ENCODE measurements at places on chromosomes 6 and 20. TPM values are rescaled to one million over a fixed set of nuclear protein-coding genes. Genes with fewer than 3 reads are reported as not detected.

- no peak for DNase-seq
Measured at GRCh38 chr20:33345342-33345741, 56.0 kb downstream of the CDK5RAP1 start.

DNA sequence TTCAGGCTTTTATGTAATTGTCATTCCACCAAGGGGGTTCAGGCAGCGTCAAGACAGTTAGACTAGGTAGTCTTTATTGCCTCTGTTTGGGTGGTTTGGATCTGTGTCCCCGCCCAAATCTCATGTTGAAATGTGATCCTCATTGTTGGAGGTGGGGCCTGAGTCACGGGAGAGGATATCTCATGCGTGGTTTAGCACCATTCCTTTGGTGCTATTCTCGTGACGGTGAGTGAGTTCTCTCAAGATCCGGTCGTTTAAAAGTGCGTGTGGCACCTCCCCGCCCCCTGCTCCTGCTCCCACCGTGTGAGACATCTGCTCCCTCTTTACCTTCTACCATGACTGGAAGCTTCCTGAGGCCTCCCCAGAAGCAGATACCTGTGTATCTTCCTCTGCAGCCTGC is 51.3 kb upstream of the FOXC1 start:
- no peak for DNase-seq

GRCh38 chr6:32114796-32115195 is 5.7 kb upstream of the TNXB start:
- no peak for DNase-seq

DNA sequence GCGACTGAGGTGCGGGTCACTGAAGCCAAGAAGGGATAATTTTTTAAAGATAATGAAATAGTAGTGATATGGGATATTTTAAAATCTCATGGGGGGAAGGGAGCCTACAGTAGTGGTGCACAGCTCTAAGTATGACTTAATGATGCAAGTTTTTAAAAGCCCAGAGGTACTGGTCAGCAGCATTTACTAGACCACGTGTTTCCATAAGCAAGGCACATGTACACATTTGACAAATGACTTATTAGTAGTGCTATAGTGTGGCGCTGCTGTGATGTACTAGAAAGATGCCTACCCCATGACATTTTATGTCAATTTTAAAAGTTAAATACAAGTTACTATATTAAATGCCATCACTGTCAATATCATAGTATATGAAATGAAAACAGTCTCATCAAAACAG is 7.5 kb upstream of the LINC00237 start:
- DNase-seq: no peak

DNA sequence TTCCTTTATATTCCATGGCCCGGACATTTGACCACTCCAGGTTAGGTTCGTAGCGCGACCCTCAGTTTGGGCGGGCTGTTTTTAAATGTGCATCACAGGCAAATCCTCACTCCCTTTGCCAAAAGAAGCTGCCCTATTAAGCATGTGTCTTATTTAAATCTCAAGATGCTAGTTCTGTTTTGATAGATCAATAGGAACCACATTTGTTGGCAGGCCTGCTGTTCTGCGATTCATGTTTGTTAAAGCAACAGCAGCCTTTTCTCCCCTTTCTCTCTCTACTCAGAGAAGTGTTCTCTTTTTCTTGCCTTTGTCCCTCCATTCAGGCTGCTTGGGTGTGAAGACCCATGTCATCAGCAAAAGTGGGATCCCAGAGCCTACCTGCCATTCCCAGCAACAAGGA is 212.0 kb upstream of the SSTR4 start:
- DNase-seq: no peak

DNA sequence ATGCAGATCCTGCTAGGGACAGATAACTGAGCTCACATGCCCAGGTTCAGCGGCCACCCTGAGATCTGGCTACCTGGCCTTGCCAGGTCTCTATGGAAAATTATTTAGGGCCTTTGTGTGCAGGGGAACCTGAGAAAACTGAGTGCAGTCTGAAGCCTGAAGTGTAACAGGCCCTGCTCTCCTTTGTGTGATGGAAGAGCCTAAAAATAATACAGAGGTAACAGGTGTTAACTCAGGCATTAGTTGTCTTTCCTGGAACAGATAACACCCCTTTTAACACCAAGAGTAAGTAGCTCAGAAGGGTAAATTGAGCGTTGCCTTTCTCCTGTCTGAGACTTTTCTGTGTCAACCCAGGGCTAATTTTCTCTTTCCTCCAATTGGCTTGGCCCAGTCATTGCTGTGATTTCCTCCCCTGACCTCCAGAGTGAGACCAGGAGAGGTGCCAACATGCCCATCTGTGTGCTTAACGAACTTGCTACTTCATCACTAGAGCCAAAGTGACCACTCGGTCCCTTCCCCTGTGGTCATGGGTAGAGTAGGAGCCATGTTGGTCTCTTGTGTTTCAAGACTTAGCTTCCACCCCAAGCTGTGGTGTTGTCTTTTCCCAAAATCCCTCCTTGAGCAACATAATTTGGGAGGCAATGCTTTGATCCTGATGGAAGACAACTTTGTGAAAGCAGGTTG is 304.4 kb upstream of the JAG1 start:
- DNase-seq: no peak

- no peak for DNase-seq
Measured at GRCh38 chr6:84224251-84224650, 3.2 kb downstream of the CEP162 start.

DNA sequence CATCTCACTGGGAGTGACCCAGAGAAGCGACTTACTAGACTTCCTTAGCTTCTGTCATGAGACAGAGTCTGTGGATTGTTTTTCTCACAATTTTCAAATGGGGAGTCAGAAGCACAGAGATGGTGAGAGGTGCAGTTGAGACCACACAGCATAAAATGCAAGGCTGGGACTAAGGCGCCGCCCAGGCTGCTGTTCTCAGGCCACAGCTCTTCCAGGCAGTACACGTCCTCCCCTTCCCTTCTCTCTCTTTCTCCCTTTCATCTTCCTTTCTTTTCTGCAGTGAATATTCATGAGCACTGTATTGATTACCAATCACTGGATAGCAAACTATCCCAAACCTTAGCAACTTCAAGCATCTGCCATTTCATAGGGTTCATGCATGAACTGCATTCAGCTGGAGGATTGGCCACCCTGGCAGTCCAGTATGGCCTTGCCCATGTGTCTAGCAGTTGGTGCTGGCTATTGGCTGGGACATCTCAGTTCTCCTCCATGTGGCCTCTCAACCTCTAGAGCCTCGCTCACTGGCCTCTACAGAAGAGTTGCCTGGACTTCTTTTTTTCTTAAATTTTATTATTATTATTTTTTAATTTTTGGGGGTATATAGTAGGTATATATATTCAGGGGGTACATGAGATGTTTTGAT is 11.4 kb downstream of the BCAS4 start:
- no peak for DNase-seq

- no peak for DNase-seq
Measured at GRCh38 chr20:10309326-10309725, 90.7 kb downstream of the SNAP25 start.

- peak; percentile 39 for DNase-seq
Measured at GRCh38 chr6:1610497-1611321, 994 bp downstream of the FOXC1 start.

- no peak for DNase-seq
Measured at GRCh38 chr6:170346649-170347048, 40.1 kb downstream of the FAM120B start.

DNA sequence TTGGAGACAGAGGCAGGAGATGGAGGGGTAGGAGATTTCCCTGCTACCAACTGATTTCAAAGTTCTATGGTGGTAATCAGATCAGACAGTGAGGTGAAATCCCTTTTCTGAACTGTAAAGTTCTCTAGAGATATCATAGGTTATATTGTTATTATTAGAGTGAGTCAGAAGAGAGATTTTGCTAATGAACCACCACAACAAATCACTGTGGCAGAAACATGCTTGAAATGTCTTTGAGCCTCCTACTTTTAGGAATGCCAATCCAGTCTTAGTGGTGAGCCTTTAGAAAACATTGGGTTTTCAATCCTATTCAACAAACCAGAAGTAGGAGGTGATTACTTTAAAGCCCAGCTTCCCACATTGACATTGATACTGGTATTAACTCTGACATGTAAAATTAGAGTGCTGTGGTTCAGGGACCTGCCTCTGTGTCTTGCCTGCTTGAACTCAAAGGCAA is 136.7 kb upstream of the CNR1 start:
- no peak for DNase-seq

DNA sequence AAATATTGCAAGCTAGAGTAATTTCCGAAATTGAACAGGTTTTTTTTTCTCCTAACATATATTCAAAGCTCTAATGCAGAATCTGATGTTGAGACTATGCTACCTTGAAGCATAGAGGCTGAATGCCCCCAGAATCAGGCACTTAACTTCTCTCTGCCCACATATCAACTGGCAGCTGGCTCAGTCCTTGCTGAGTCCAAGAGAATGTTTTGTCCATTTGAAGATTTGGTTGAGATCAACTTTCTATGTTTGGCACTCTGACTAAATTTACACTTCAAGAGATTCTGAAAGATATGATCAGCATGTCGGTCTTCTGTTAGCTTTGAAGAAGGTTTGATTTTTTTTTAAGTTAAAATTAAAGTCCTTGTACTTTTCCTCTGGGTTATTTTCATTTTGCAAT is 1298.1 kb downstream of the EPHA7 start:
- no peak for DNase-seq

- DNase-seq: no peak
Measured at GRCh38 chr6:142014515-142014914, 118.2 kb upstream of the GJE1 start.

- no peak for DNase-seq
Measured at GRCh38 chr20:1327827-1328679, 886 bp downstream of the SDCBP2 start.

GRCh38 chr6:139967497-139967896 is 593.0 kb upstream of the CITED2 start:
- no peak for DNase-seq

DNA sequence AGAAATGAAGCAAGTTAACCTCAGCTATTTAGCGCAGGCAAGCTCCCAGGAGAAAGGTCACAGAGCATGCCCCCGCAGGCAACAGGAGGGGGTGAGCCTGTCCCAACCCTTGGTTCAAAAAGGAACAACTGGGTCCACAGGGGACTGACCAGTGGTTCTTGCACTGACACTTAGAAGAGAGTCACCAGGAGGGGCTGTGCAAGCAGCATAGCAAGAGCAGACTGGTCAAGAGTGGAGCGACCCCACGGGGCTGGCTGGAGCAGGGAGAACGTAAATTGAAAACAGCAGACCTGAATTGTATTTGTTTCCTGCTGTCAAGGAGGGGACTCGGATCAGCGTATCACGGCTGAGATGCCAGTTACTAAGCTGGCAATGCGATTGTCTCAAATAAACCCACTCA is 32.8 kb downstream of the GABRR1 start:
- DNase-seq: no peak

- no peak for DNase-seq
Measured at GRCh38 chr6:37433657-37434271, 743 bp downstream of the CMTR1 start.

DNA sequence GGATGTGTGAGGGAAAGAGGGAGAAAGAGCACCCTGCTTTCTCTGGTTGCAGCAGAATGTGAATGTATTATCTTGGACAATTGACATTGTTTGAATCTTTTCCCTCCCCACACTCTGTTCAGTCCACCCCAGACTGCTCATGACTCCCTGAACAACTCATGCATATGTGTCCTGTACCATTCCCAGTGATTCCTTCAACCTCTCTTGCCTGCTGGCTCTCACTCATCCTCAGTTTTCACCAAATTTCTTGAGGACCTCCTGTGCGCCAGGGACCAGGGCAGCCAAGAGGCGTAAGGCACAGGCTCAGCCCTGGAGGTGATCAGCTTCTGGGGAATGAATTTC is 5.4 kb downstream of the NOX3 start:
- DNase-seq: no peak

- DNase-seq: no peak
Measured at GRCh38 chr6:140636908-140637402, 1262.5 kb upstream of the CITED2 start.

DNA sequence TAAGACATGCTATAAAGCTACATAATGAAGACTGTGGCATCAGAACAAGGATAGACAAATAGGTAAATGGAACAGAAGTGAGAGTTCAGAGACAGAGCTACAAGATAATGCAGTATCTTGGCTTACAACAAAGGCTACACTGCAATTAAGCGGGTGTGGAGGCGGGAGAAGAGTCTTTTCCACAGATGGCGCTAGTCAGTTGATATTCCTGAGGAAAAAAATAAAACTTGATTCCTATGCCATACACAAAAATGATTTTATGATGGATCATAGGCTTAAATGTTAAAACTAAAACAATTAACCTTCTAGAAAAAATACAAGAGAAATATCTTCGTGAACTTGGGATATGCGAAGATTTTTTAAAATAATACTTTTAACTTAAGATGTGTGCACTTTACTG is 31.0 kb downstream of the RIN2 start:
- no peak for DNase-seq

DNA sequence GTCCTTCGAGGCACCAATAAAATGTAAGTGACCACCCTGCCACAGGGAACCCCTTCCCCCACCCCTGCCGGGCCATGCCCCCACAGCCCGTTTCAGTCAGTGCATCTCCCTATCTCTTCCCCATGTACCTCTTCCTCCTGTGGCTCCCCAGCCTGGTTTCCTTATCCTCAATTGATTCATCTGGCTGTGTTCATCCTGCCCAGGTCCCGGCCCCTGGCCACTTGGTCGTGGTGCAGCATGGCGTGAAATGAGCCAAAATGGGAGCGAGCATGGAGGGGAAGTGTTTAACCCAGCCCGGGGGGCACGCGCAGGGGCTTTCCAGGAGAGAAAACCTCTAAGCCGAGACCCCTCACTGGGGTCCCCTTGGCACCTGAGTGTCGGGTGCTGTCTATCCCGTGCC is 35.9 kb downstream of the HM13 start:
- DNase-seq: peak; percentile 41

DNA sequence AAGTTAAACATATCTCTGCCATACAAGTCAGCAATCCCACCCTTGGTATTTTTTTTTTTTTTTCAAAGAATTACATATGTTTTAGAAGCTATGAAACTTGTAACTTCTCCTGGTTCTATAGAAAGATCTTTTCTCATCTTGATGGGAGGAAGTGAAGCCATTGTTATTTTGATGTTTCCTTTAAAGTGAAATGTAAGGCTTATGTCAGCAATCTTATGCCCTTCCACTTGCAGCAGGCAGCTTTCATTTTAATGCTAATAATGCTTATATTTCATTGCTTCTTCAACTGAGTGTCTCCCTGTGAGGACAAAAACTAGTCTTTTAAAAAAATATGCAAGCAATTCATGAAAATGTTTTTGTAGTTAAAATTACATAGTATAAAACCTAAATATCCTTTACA is 1614.7 kb downstream of the KHDRBS2 start:
- DNase-seq: no peak

PFDN4 gene
- 19.6 TPM for total RNA-seq

NOL7 gene
- 56.5 TPM for total RNA-seq

C4B gene
- 149 TPM for total RNA-seq

HDGFL1 gene
- not detected for total RNA-seq

MACROD2 gene
- 2.4 TPM for total RNA-seq

MTFR2 gene
- total RNA-seq: 0.71 TPM

HCRTR2 gene
- not detected for total RNA-seq

C6orf163 gene
- total RNA-seq: 2.1 TPM

Data from right cardiac atrium (tissue), 5 donors.